ENCODE measurements at places on chromosomes 4 and X.

GRCh38 chr4:147816382-147817254 lies 84.7 kb downstream of the ARHGAP10 start:
- DNase-seq = no peak

DNA sequence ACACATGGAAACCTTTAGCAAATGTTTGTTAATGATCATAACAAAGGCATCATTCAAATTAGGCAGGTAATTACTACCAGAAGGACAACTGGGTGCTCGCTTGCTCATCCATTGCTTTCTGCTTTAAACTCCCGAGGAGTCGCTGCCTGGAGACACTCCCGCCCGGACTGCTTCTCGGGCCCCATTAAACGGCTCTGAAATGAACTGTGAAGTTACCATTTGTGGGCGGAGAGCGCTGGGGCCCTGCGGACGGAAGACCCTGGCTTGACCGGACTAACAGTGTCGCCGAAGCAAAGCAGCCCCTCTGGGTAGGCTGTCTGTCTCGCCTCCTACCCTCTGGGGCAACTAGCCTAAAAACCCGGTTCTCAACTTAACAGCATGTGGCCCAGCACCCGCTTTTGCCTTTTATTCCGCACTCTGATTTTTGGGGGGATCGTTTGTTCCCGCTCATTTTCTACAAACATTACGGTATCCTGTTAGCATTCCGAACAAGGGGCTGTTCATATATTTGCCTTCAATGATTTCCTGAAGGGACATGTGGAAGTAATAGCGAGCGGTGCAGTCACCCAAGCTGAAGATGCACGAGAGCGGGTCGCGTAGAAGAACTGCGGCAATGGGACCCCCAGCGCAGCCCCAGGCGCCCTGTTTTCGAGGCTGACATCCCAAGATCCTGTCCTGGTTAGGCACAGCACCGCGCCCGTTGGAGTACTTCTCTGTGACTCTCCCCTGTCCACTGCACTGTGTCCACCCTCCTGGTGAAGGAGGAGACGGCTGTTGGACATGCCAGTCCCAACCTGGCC lies 1.6 kb upstream of the PDGFRA start:
- no peak for DNase-seq

DNA sequence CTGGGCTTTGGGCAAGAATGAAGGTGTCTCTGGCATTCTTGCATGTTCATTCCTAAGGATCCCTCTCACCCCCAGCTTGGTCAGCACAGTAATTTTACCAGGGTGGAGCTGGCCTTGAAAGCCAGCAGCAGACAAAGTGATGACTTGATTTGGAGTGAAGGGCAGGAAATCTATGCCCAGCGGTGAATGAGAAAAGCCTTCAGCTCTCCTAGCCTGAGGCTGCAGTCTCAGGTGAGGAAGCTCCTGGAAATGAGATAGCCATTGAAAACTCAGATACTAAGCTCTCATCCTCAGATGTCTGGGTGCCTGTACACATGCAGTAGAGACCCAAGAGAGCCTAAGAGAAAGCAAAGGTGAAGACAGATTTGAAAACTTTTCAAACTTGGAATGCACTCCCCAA lies 10.7 kb upstream of the UCHL1 start:
- DNase-seq = no peak

GRCh38 chr4:635851-636627 lies 10.7 kb downstream of the PDE6B start:
- no peak for DNase-seq

- DNase-seq = no peak
Observed at GRCh38 chrX:150196285-150196684, 166.8 kb upstream of the MAMLD1 start.

DNA sequence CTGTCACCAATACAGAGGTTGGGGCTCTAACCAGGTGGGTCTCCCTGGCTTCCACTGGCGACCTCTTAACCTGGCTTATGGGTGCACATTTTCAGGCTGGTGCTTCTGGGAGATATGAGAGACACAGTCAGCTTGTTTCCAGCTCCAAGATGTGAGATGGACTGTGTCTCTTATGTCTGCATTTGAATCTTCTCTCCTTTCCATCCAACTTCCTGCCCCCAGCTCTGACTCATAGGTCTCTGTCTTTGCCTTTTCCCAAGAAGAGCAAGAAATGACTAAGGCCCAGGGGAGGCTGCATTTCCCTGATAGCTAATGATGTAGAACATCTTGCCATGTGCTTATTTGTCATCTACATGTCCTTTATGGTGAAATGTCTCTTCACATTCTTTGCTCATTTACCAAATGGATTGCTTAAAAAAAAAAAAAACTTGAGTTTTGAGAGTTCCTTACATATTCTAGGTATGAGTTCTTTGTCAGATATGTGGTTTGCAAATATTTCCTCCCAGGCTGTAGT lies 3.2 kb upstream of the UXT start:
- DNase-seq = no peak

GRCh38 chr4:118237531-118237930 lies 115.3 kb downstream of the PRSS12 start:
- DNase-seq = no peak

Data from cardiac septum (tissue), 1 donor.